Psoas muscle (tissue), 8 donors: ENCODE measurements at places on chromosomes 1 and 21. TPM values are rescaled to one million over a fixed set of nuclear protein-coding genes. Genes with fewer than 3 reads are reported as not detected.

DNA sequence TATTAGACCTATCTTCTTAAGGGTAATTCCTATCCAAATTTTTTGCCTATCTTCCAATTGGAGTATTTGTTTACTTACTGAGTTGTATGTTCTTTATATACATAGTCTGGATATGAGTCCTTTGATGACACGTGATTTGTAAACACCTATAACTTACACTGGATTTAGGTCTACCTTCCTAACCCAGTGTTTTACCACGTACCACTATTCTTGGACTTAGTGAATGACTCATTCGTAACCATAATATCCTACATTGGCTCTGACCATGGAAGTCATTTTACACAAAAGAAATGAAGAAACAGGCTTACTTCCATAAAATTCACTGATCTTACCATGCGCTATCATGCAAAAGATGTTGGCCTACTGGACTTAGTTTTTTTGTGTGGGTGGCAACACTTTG lies 23.9 kb upstream of the ZZZ3 start:
- DNase-seq: no peak

DNA sequence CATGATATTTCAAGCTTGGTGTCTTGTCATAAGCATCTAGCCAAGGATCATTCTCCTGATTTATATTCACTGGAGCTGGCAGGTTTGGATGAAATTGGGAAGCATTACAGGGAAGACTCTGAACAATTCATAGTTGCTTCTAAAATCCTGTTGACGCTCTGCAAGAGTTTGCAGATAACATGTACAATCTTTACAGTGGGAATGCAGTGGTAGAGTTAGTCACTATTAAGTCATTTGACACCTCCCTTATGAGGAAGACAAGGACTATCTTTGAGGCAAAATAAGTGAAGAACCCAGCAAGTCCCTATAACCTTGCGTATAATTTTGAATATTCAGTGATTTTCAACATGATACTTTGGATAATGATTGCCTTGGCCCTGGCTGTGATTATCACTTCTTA lies 45.3 kb upstream of the CRB1 start:
- DNase-seq: no peak

GRCh38 chr1:160081261-160081936 lies at the start of gene KCNJ9:
KCNJ9 (plus strand) TSS chr1:160081538; CDS start chr1:160084031, 2,493 bp downstream.
- no peak for DNase-seq

DNA sequence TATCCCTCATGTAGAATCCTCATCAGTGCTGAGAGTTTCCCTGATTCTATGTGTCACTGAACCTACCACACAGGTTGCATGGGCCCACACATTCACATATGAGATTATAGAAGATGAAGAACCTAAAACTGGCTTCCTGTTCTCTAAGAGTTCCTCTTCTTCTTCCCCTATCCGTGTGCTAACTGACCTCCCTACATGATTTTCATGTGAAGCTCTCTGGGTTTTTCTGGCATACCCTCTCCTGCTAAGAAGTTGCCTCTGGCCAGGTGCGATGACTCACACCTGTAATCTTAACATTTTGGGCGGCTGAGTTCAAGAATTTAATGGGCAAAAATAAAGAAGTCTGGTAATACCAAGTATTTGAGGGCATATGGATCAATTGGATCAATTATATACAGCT lies 5.5 kb upstream of the CD244 start:
- no peak for DNase-seq

GRCh38 chr1:216566641-216567205 lies 143.5 kb upstream of the USH2A start:
- no peak for DNase-seq

DNA sequence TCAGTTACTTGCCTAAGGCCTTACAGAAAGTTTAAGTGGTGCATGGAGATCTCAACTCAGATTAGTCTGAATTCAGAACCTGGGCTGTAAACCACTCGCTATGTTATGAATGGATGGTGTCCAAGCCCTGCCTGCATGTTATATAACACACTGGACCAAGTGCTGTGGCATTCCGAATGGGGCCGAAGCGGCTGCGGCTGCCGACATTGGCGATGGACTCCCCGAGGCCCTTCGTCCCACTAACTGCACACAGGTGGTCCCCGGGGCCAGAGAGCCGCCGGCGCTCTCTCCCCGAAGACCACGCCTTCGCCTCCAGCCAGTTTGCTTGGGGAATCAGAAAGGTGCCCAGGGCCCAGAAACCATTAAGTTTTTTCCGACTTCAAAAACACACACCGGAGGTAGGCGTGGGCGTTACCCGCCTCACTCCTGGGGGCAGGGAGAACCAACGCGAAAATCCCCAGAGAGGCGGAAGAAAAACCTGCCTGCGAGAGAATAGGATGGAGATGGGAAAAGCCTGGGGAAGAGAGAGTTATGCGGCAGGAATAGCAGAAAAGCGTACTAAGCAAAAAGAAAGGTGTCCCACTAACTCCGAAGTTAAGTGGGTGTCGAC lies 579 bp upstream of the TENT5C start:
- no peak for DNase-seq

DNA sequence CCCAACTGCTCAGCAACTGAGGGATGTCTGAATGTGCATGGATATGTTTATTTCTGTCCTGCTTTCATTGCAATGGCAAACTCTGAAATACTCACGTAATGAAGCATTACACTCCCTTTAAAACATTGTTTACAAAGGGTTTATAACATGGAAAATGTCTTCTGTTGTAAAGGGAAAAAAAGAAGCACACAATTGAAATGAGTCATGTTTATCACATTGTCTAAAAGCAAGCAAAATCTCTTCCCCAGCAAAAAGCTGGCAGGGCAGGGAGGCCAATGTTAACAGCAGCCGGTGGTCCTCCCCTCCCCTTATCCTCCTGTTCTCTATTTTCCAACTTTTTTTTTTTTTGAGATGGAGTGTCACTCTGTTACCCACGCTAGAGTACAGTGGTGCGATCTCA lies 3.9 kb upstream of the EFNA1 start:
- no peak for DNase-seq

DNA sequence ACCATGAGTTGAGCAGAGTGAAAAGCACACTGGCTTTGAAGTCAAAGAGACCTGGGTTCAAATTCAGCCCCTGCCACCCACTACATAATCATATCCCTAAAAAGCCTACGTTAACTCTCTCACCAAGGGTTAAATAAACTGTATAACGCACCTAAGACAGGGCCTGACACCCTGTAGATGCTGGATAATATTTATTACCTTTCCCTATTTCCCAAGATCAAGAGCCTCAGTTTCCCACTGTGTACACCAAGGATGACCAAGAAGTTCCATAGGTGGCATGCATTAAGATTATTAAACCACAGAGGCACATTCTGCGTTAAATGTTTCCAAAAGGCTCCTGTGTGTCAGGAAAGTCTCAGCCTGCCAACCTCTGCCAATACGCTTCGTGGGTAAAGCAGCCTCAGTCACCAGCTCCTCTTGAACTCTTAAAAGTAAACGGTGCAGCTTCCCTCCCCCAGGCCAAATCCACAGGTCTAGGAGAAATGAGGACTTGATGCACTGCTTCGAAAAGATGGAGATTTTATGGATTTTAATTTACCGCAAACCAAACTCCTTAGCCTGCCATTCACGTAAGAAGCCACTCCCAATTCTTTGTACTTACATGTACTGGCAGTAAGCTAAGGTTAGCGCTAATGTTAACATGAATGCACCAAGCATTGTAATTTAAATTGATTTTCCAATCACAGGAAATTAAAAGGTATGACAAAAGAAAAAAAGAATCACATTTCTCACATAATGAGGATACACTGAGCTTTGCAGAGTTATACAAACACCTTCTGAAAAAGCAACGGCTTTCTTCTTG lies 2.6 kb downstream of the USP24 start:
- DNase-seq: no peak

DNA sequence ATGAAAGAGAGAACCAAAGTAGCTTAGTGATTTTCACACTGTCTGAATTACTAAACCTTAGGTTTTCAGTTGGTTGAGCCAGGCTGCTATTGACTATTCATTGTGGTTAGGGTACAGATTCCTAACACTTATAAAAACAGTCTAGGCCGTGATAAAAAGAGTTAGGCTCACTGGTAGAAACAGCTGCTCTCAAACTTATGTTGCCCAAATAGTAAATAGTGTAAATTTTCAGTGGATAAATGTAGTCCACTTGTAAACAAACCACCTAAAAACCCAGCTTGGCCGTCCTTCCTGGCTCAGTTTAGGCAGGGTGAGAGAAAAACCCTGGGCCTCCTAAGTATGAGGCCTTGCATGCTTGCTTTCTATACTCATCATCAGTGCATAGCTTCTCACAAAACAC lies 34.9 kb downstream of the ARID1A start:
- DNase-seq: no peak

DNA sequence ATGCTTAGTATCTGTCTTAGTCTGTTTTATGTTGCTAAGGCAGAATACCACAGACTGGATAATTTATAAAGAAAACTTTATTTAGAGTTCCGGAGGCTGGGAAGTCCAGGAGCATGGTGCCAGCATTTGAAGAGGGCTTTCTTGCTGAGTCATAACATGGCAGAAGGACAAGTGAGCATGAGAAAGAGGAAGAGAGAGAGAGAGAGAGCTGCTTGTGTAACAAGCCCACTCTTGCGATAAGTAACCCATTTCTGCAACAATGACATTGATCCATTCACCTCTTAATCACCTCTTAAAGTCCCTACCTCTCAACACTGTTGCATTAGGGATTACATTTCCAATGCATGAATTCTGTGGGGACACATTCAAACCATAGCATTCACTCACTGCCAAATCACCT lies 11.7 kb upstream of the MYOCOS start:
- no peak for DNase-seq

The MEAF6 gene
- total RNA-seq: 35.5 TPM

The CCDC181 gene
- 0.30 TPM for total RNA-seq

The NCAM2 gene
- total RNA-seq: 0.62 TPM

The MLLT11 gene
- 4.9 TPM for total RNA-seq
